ENCODE measurements at places on chromosomes 12 and 14. TPM values are rescaled to one million over a fixed set of nuclear protein-coding genes. Genes with fewer than 3 reads are reported as not detected.
A peak's percentile ranks its signal among the peaks of the same experiment; 100 is the strongest.

KRT85 gene
- total RNA-seq = not detected

LTB4R2 gene
- 0.82 TPM for total RNA-seq

TMEM132C gene
- not detected for total RNA-seq

RGS6 gene
- not detected for total RNA-seq

GRCh38 chr14:90828642-90829487 is 12.6 kb upstream of the TTC7B start:
- no peak for DNase-seq

GRCh38 chr12:52061470-52062166 is 8.2 kb upstream of the ATG101 start:
- no peak for DNase-seq

GRCh38 chr12:113273053-113273725 is 51.9 kb downstream of the TPCN1 start:
- DNase-seq = no peak

DNA sequence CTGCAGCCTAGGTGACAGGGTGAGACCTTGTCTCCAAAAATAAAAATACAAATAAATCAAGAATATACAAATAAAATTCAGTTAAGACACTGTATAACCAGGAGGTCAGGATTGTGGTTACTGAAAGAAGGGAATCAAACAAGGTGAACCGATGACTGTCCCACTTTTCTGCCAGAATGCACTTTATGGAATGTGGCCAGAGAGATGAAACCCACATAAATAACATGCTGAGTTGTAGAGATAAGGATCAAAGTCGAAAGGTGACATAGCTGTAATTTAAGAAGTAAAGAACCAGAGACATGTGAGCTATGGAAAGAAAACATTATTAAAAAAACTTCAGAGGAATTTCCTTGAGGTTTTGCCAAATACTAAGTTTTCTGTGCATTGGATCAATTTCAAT is 1098.2 kb upstream of the USP15 start:
- DNase-seq = no peak

DNA sequence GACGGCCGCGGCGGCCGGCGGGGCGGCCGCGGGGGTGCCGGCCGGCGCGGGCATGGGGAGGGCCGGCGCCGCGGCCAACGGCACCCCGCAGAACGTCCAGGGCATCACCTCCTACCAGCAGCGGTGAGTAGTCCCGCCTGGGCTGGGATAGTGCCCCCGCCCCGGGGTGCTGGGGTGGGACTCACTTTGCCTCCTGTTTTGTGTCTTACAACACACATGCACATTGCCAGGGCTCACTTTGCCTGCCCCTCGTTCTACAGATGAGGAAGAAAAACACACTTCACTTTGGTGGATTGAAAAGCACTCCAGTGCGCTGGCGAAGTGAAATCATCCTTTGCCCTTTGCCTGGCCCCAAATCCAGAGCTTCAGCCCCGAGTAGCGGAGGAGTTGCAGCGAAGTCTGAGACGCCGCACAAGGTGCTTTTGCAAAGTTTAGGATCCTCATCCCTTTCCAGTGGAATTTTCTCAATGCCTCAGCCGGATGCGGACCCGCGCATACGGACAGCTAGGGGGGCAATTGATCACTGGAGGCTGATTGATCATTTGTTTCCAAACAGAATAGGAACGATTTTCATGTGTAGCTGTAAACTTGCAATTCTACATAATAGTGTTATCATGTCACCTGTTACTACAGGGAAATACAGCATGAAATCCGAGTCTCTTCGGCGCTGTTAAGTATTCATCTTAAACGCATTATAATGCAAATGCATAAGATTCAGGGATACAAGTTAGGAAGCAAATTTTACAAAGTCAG is 3.6 kb upstream of the NPAS3 start:
- peak; percentile 13 for DNase-seq

DNA sequence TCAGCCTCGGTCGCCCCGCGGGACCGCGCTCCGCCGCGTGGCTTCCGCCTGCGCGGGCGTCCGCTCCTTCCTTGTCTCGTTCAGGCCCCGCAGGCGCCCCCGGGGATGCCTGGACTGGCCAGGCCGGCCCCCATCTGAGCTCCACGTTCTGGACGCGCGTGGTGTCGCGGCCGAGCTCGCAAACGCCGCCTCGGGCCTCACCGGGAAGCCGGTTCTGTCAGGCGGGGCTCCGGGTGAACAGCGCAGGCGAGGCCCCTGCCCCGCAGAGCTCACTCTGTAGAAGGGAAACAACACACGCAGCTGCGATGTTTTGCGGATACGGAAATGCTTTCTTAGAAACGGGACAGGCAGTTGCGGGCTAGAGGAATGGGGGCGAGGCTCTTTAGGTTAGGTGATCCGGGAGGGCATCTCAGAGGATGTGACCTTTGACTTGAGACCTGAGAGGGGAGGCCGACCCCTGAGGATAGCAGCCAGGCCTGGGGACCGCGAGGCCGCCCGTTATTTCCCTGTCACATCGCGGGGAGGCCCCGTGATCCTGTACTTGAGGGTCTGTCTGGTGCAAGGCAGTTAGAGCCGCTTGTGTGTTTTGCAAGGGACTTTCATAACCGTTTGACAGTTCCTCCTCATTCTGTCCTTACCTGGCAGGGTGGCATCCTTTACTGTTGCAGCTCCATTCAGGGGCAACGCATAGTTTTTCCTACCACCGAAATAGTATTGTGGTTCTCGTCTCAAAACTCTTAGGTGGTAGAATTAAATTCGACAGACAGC is 584 bp downstream of the VRK1 start:
- peak; percentile 17 for DNase-seq

- no peak for DNase-seq
These were observed 64.7 kb downstream of the CLMN start for GRCh38 chr14:95255013-95255412.

DNA sequence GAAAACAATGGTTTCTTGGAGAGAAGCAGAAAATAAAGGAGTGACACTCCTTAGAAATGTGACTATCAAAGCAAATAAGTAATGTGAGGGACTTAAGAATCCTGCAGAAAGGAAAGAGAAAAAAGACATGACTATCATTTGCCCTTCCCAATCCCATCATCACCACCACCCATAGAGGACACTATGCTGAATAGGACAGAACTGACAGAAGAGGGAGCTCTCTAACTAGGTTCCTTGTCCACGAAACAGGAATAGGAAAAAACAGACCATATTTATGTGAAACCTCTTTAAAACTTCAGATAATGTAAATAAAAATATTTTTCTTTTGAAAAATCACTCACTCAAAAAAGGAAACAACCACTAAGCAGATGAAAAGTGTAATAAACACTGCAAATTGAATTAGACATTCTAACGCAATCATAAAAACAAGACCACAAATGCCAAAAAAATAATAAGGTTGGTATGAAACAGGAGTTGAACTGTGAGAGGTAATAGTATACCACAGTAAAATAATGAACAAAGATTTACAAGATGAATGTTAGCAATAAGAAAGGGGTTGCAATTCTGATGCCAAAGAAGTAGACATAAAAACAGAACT is 24.1 kb downstream of the KLRD1 start:
- no peak for DNase-seq

GRCh38 chr12:22262309-22262708 is 72.2 kb downstream of the ST8SIA1 start:
- DNase-seq = no peak

GRCh38 chr12:82411546-82412230 is 53.4 kb downstream of the METTL25 start:
- DNase-seq = no peak

DNA sequence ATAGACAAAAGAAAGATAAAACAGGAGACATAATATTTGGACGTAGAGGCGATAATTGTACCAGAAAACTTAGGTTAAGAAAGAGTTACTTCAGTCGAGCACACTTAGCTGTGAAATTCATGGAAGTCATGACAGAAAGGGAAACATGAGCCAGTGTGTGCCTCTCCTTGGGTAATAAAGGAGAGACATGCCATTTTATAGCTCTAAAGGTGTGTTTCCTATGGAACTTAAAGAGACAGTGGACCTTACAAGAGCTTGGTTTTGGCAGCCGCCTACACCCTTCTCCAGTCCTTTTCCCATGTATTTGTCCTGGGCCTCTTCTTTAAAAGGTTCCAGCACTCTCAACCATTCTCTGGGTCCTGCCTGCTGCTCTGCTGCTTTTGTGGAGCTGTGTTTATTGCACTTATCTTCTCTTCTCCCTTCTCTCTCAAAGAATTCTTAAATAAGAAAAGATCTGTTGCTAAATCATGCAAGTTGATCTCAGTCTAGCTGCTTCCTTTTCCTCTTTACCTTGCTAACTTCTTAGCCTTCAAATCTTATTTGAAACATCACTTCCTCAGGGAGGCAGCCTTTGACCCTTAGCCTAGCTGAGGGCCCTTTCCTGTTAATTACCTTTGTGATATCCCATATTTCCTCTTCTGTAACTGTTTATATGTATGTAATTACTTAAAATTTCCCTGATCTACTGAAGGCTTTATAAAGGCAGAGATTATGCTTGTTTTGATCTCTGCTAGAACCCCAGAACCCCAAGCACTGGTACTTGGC is 81.8 kb upstream of the EVL start:
- no peak for DNase-seq

DNA sequence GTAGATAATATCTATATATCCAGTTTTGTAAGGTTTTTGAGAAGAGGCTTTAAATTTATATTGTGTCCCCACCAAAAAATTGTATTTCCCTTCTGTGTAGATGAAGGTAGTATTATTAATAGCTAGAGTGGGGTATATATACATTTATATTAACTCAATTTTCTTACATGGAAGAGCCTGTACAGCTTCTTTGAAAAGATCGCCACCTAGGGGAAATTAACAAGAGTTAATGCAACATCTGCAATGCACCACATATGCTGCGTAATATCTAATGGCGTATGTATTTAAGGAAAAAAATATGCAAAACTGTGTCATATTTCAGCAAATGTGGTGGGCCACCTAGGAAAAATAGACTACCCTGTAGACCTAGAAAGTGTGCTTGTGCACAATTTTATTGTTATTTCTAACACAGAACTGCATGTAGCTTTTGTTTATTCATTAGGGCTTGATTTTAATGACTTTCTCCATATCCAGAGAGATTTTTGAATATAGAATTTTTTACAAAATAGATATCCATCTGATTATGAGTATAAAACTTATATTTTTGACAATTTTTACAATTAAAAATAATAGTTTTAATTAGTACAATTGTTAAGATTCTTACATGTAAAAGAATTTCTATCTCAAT is 14.0 kb downstream of the CCER1 start:
- DNase-seq = no peak

- no peak for DNase-seq
These were observed 252.9 kb upstream of the NAV3 start for GRCh38 chr12:77577791-77578190.

DNA sequence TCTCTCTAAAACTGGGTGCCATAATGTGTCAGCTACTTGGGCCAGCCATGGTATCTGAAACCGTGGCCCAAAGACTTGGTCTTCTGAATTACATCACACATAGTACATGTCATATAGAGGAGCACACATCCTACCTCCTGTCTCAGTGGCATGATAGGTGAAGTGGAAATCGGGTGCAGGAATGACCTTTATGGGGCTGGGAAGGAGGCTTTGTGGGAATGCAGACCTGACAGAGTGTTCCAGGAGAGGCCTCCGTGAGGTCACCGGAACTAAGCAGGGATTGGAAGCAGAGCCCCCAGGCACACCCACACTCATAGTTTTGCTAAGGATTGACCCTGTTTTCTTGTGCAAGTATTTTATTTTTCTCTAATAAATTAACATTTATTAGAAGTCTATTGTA is 82.6 kb downstream of the NTF3 start:
- no peak for DNase-seq

- DNase-seq = no peak
These were observed 120.1 kb downstream of the AACS start for GRCh38 chr12:125185311-125185739.

GRCh38 chr14:51225751-51226150 is 14.3 kb upstream of the TMX1 start:
- no peak for DNase-seq

DNA sequence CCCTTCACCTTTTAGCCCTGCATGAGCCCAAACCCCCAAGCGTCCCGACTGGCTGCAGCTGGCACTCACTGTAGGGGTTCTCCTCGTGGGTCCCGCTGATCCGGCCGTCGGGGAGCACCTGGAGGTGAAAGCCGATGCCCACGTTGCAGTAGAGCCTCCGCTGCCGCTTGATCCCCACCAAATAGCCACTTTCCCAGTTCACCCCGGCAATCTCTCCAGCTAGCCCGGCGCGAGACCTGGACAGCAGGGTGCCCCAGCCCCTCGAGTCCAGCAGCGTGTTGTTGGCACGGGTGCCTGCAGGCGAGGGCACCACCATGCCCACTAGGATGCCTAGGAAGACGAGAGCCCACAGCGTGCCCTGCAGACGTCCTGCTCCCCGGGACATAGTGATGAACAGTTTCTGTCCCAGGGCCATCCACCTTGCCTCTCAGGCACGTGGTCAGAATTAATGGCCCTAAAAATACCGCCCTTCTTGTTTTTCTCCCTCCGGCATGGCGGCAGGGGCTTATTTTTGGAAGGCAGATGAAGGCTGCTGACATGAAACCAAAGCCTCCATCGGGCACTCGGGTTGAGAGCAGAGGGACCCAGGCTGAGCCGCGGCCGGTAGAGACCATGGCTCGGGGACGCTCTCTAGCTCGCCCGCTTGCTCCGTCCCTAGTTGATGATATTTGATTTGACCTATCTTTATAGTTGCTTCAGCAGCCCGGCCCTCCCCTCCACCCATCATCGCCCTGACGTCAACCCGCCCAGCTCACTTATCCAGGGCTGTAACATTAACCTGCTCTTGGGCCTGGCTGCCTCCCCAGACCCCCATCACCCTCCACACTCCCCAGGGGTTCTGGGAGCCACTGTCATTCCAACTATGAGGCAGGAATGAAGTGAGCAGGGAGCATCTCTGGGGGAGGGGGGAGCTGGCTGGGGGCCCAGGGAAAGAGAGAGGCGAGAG is at the start of gene FGF6:
Gene FGF6 (minus strand): TSS at position 660 of the 946 bp plus-strand sequence. CDS start 245 bp downstream, at position 415.
- no peak for DNase-seq

DNA sequence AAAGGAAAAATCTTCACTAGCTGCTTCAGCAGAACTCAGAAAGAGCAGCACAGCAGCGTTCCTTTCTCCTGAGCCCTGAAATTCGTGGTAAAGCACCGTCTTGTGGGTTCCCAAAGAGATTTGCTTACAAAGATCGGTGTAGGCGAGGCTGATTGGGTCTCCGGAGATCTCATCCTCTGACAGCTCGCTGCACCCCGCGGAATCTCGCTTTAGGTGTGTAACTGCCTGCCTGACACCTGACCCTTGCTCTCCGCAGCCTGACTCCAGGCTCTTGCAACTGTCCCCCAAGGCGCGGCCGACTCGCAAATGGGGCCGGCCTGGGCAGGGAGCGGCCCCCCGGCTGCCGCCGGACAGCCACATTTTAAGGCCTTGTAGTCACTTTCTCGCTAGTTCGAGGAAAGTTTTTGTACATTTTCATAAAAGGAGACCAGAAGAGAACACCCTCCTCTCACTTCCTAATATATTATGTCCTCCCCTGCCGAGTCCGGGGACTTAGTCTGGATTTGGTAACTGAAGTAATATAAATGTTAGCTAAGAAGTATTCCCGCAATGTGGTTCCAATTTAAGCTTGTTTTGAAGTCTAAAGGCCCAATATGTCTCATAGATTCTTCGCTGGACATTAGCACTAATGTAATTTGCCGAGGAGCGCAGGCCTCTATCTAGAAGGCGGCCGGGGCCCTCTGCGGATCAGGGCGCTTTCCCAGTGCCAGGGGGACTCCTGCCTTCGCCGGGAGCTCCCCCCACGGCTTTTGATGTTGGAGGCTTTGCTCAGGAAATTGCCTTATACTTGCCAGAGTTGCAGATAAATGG is 177.3 kb upstream of the CDKN3 start:
- DNase-seq = no peak

- DNase-seq = peak; percentile 71
These were observed 42.8 kb upstream of the CORO1C start for GRCh38 chr12:108773798-108774788.

GRCh38 chr12:51406859-51407258 is 15.7 kb upstream of the GALNT6 start:
- no peak for DNase-seq

- no peak for DNase-seq
These were observed 239.0 kb downstream of the SLC16A7 start for GRCh38 chr12:59834659-59835474.

All from MG63 (cell line).